ENCODE measurements at places on chromosomes 1 and 21. TPM values are rescaled to one million over a fixed set of nuclear protein-coding genes. Genes with fewer than 3 reads are reported as not detected.

WRAP73 gene
- 16.1 TPM for total RNA-seq

ANGPTL3 gene
- total RNA-seq: 0.71 TPM

MTARC2 gene
- 12.0 TPM for total RNA-seq

KCNJ10 gene
- total RNA-seq: not detected

FAM72C gene
- total RNA-seq: not detected

FPGT gene
- total RNA-seq: 3.6 TPM

ZNF593OS gene
- 0.66 TPM for total RNA-seq

LCE7A gene
- total RNA-seq: not detected

ANKRD35 gene
- total RNA-seq: 8.3 TPM

VAV3 gene
- total RNA-seq: 0.33 TPM

RNF223 gene
- total RNA-seq: not detected

CNN3 gene
- total RNA-seq: 14.3 TPM

DNA sequence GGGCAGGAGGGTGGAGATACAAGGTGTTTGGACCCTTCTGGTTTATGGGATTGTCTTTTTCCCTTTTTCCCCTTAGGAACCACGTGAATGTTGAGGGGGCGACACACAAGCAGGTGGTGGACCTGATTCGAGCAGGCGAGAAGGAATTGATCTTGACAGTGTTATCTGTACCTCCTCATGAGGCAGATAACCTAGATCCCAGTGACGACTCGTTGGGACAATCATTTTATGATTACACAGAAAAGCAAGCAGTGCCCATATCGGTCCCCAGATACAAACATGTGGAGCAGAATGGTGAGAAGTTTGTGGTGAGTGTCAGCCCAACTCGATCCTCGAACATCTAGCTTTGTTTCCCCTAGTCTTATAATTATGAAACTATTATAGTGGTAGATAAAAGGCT is 27.0 kb downstream of the SNX27 start:
- DNase-seq: no peak
- no peaks in the 10 kb centered on the region for H3K27me3 ChIP-seq
- H3K36me3 ChIP-seq: no peaks in the 10 kb centered on the region
- no peak overlapping the region for H3K4me3 ChIP-seq

- no peak overlapping the region for H3K4me3 ChIP-seq
- peaks cover 8% of the 10 kb centered on the region for H3K4me1 ChIP-seq
- H3K27ac ChIP-seq: no peak overlapping the region
- H3K36me3 ChIP-seq: no peaks in the 10 kb centered on the region
- no peak for DNase-seq
Observed at GRCh38 chr1:64545118-64545843, 75.4 kb downstream of the CACHD1 start.

- no peaks in the 10 kb centered on the region for H3K36me3 ChIP-seq
- H3K4me1 ChIP-seq: peaks cover 45% of the 10 kb centered on the region
- H3K27me3 ChIP-seq: no peaks in the 10 kb centered on the region
- no peak for DNase-seq
Observed at GRCh38 chr1:212977781-212978645, 27.7 kb downstream of the VASH2 start.

DNA sequence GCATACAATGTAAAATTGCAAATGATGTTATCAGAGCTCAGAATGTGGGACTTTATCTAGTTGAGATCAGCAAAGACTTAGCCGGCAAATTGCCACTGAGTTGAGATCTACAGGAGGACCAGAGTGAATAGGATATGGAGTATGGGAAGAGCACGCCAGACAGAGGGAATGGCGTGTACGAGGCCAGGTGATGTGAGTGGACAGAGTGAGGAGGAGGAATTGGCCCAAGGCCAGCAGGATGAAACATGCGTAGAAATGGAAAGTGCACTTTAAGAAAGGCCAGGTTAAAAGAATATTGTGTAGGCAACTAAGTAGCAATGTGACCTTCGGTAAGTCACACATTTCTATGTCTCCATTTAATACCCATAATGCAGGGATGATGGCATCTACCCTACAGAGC is 211.0 kb downstream of the ZP4 start:
- no peaks in the 10 kb centered on the region for H3K36me3 ChIP-seq
- H3K27ac ChIP-seq: no peak overlapping the region
- no peak for DNase-seq
- no peak overlapping the region for H3K4me3 ChIP-seq
- H3K4me1 ChIP-seq: no peaks in the 10 kb centered on the region
- no peaks in the 10 kb centered on the region for H3K27me3 ChIP-seq

- no peak for DNase-seq
- no peak overlapping the region for H3K27ac ChIP-seq
- no peaks in the 10 kb centered on the region for H3K36me3 ChIP-seq
- H3K4me3 ChIP-seq: no peak overlapping the region
- H3K4me1 ChIP-seq: peaks cover 14% of the 10 kb centered on the region
- H3K27me3 ChIP-seq: no peaks in the 10 kb centered on the region
Observed at GRCh38 chr1:3524556-3525203, 70.2 kb downstream of the ARHGEF16 start.

DNA sequence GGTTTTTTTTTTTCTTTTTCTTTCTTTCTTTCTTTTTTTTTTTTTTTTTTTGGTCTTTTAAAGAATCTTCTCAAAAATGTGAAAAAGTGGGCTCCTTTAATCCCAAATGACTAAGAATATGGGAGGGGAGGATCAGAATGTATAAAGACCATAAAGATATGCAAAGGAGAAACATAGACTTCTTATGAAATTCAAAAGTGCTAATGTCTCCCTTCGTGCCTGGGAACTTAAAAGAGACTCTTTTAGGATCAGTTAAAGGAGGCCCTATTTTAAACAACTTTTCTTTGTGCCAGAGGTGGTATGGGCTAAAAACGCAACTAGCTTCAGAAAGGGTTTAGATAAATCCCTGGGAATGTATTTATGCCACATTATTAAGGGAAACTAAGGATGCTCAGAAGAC is 54.2 kb upstream of the KAZN start:
- H3K36me3 ChIP-seq: no peaks in the 10 kb centered on the region
- no peak overlapping the region for H3K27ac ChIP-seq
- H3K4me3 ChIP-seq: no peak overlapping the region
- no peaks in the 10 kb centered on the region for H3K27me3 ChIP-seq
- no peaks in the 10 kb centered on the region for H3K4me1 ChIP-seq
- DNase-seq: no peak

DNA sequence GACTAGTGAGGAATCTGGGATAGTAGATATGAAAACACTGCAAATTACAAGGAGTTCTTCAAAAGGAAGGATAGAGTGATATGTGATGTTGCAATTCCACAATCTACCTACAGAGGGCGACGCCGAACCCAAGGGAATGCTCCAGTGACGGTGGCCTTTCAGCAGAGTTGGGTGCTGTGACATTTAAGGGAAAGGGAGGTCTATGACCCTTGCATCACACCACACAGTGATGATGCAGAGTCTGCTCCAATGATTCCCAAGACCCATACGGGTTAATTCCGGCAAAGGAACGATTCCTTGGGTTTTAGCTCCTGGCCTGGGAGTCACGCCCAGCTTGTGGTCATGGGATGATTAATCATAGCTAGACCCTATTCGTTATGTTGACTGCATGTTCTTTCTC is 123.0 kb upstream of the IGSF21 start:
- H3K36me3 ChIP-seq: no peaks in the 10 kb centered on the region
- no peak overlapping the region for H3K4me3 ChIP-seq
- no peak for DNase-seq
- H3K27me3 ChIP-seq: no peaks in the 10 kb centered on the region
- H3K4me1 ChIP-seq: no peaks in the 10 kb centered on the region

DNA sequence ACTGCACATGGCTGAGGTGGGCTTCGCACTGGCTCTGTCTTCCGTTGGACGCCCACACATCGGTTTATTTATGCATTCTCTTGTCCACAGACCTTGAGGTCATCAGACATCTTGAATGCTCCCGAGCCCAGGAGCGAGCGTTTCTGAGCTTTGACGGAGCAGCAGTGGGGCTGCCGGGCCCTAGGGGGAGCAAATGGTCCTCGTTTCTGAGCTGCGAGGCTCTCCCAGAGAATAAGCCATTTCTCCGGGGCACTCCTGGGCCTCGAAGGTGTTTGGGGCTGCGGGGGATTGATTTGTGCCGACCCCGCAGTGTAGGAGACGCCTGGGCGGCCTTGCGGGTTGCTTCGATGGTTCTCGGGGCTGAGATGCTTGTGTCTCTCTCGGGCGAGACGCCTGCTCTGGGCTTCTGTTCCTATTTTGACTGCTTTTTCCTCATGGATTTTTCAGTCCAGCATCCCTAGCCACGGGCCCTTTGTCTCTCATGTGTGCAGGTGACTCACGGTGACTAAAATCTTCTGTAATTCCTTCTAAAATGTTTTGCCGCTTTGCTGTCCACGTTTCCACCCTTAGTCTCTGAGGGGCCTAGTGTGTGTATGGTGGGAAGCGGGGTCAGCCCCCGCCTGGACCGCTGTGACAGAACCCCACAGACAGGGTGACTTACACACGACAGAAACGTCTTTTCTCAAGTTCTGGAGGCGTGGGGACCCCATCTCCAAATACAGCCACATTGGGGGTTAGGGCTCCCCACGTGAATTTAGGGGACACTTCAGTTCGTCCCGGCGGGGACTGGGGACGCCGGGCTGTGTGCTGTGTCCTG is 62.1 kb downstream of the FAAP20 start:
- H3K27me3 ChIP-seq: peaks cover 30% of the 10 kb centered on the region
- no peak for DNase-seq
- no peaks in the 10 kb centered on the region for H3K4me1 ChIP-seq
- peak overlapping the region; percentile 45 for H3K4me3 ChIP-seq

DNA sequence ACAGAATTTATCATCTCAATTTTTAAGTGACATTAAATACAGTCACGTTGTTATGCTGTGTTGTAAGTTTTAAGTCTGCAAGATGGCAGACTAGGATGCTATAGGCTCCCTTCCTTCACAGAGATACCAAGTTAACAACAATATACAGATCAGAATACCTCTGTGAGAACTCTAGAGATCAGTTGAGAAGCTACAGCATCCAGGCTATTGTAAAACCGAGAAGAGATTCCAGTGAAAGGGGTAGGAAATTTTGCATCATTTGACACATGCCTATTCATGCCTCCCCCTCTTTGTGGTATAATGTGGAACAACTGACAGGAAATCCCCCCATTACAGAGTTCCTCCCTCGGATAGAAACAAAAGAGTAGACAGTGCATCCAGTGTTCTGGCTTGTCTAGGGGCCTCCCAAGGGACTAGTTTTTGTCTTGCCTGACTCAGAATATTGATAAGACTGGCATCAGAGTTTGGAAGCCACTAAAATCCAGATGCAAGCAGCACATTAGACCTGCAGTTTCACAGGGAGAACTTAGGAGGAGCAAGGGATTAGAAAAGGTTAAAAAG is 80.6 kb downstream of the LBR start:
- DNase-seq: no peak
- no peak overlapping the region for H3K4me3 ChIP-seq
- H3K27me3 ChIP-seq: no peaks in the 10 kb centered on the region
- no peaks in the 10 kb centered on the region for H3K4me1 ChIP-seq

DNA sequence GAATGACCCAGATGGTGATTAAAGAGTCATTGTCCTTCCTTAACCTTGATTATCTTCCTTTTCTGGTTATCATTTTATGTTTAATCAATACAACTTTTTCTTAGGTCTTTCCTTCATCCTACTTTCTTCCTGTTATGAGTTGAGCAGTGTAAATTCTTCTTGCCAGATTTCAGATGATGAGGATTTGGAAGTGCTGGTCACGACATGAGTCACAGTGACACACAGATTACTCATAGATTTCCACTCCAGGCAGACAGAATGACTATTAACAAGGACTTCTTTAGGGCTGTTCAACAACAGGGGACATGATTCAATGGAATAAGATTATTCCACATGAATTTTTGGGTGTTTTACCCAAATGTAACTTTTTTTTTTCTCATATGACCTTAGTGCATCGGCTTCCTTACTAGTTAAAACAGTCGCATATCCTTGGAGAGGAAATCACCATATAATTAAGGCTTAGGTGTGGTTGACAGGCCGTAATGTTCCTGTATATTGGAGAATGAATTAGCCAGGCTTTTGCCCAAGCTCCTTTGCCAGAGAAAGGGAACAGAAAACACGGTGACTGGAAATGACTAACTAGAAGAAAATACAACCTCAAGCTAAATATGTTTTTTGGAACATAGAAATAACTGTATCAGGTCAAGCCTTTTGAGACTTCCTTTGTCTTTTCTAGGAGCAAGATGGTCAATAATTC is 44.2 kb downstream of the PRRX1 start:
- peak overlapping the region; percentile 86 for H3K27ac ChIP-seq
- DNase-seq: no peak
- peaks cover 48% of the 10 kb centered on the region for H3K4me1 ChIP-seq
- no peaks in the 10 kb centered on the region for H3K27me3 ChIP-seq
- H3K36me3 ChIP-seq: no peaks in the 10 kb centered on the region
- no peak overlapping the region for H3K4me3 ChIP-seq

- DNase-seq: no peak
- H3K27me3 ChIP-seq: no peaks in the 10 kb centered on the region
- peak overlapping the region; percentile 79 for H3K27ac ChIP-seq
- peaks cover 3% of the 10 kb centered on the region for H3K36me3 ChIP-seq
Observed at GRCh38 chr1:15657021-15657420, 27.1 kb upstream of the PLEKHM2 start.

GRCh38 chr1:30719406-30720270 is 3.7 kb downstream of the MATN1 start:
- H3K36me3 ChIP-seq: no peaks in the 10 kb centered on the region
- peak overlapping the region; percentile 72 for H3K4me3 ChIP-seq
- H3K4me1 ChIP-seq: no peaks in the 10 kb centered on the region
- H3K27me3 ChIP-seq: no peaks in the 10 kb centered on the region

- no peak overlapping the region for H3K4me3 ChIP-seq
- H3K27ac ChIP-seq: no peak overlapping the region
- no peaks in the 10 kb centered on the region for H3K27me3 ChIP-seq
- H3K36me3 ChIP-seq: no peaks in the 10 kb centered on the region
Observed at GRCh38 chr1:99943223-99943794, 26.5 kb upstream of the SLC35A3 start.

DNA sequence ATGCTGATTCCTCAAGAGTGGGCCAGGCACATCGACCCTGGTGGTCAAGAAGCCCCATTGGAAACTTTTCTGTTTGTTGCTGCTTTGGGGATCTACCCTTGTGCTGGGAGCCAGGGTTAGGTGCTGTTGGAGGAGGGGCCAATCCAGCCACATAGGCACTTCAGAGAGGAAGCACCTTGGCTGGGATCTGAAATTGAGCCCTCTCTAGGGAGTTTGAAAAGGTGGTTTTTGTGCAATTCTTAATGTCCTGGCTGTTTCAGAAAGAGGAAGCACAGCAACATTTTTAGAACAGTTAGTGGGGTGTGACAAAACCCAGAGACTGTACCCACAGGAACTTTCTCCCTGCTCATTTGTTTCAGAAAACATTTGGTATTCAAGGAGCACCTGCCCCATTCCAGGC is 17.2 kb upstream of the BEND5 start:
- no peaks in the 10 kb centered on the region for H3K4me1 ChIP-seq
- H3K36me3 ChIP-seq: no peaks in the 10 kb centered on the region
- no peak for DNase-seq
- no peak overlapping the region for H3K4me3 ChIP-seq

GRCh38 chr1:202101184-202101583 is 21.5 kb upstream of the GPR37L1 start:
- no peaks in the 10 kb centered on the region for H3K36me3 ChIP-seq
- no peak for DNase-seq
- no peak overlapping the region for H3K4me3 ChIP-seq
- no peaks in the 10 kb centered on the region for H3K27me3 ChIP-seq
- no peak overlapping the region for H3K27ac ChIP-seq
- no peaks in the 10 kb centered on the region for H3K4me1 ChIP-seq

Data from gastrocnemius medialis (tissue), 4 donors.